ENCODE measurements at places on chromosomes 2 and 18. TPM values are rescaled to one million over a fixed set of nuclear protein-coding genes. Genes with fewer than 3 reads are reported as not detected.

The NAT8 gene
- not detected for total RNA-seq

The BMP10 gene
- not detected for total RNA-seq

The DNER gene
- not detected for total RNA-seq

The RBM43 gene
- total RNA-seq: 3.6 TPM

The LYPD1 gene
- total RNA-seq: not detected

The CYRIA gene
- 9.2 TPM for total RNA-seq

The RGPD3 gene
- 0.21 TPM for total RNA-seq

The RAB6D gene
- total RNA-seq: not detected

The SRD5A2 gene
- not detected for total RNA-seq

The MFSD2B gene
- 0.28 TPM for total RNA-seq

Measured in GM12878 (cell line).